ENCODE measurements at places on chromosomes 7 and 10.

DNA sequence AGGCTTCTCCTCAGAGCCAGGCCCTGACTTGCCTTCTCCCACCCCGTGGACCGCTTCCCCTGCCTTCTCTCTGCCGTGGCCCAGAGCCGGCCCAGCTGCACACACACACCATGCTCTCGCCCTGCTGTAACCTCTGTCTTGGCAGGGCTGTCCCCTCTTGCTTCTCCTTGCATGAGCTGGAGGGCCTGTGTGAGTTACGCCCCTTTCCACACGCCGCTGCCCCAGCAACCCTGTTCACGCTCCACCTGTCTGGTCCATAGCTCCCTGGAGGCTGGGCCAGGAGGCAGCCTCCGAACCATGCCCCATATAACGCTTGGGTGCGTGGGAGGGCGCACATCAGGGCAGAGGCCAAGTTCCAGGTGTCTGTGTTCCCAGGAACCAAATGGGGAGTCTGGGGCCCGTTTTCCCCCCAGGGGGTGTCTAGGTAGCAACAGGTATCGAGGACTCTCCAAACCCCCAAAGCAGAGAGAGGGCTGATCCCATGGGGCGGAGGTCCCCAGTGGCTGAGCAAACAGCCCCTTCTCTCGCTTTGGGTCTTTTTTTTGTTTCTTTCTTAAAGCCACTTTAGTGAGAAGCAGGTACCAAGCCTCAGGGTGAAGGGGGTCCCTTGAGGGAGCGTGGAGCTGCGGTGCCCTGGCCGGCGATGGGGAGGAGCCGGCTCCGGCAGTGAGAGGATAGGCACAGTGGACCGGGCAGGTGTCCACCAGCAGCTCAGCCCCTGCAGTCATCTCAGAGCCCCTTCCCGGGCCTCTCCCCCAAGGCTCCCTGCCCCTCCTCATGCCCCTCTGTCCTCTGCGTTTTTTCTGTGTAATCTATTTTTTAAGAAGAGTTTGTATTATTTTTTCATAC lies 38.0 kb downstream of the LIMK1 start:
- no peak for DNase-seq

GRCh38 chr7:88091988-88092675 lies 127.7 kb downstream of the SRI start:
- no peak for DNase-seq

GRCh38 chr7:23347033-23347681 lies 48.0 kb downstream of the MALSU1 start:
- DNase-seq, result no peak

- DNase-seq, result peak; percentile 60
Measured at GRCh38 chr7:21944616-21945453, 864 bp downstream of the CDCA7L start.

DNA sequence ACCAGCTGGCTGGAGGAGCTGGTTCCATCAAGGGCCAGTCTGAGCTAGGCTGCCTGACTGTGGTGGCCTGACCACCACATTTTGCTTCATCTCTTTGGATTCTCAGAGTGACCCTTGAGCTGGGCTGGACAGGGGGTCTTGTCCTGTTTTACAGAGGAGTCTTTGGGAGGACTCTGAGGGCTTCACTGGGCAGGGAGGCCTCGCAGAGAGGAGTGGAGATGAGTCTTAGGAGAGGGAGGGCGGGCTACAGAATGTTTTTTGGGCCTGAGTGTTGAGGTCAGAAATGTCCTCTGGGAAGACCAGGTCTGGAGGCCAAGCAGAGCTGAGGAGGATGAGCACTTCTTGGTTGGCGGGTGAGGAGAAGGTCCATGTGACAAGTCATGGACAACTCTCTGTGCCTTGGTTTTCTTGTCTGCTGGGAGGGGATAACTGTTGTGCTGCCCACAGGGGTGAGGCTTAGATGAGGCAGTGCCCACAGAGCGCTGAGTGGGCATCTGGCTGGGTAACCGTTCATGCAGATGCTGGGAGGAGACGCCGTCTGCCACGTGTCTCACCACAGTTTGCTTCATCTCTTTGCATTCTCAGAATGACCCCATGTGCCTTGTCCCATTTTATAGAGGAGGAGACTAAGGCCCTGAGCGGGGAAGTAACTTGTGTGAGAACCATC lies 9.4 kb downstream of the TSPAN15 start:
- DNase-seq, result no peak

DNA sequence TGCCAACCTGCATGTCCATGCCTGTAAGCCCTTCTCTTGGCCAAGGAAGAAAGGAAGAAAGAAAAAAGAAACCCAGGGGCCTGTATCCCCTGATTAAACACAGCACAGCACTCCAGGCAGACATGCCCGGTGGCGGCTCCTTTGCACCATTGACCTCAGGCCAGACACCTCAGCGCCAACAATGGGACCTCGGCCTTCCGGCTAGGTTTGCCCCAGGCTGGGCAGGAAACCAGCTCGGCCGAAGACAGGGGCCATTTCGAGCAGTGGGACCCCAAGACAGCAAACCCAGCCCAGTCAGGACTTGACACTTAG lies 2.8 kb downstream of the HOXA10 start:
- no peak for DNase-seq

GRCh38 chr7:128145191-128145590 lies 95.9 kb upstream of the LEP start:
- no peak for DNase-seq

Data from naive B cell (primary cell).